Hypothalamus (tissue), 51 donors: ENCODE measurements at places on chromosomes 3 and 15.

DNA sequence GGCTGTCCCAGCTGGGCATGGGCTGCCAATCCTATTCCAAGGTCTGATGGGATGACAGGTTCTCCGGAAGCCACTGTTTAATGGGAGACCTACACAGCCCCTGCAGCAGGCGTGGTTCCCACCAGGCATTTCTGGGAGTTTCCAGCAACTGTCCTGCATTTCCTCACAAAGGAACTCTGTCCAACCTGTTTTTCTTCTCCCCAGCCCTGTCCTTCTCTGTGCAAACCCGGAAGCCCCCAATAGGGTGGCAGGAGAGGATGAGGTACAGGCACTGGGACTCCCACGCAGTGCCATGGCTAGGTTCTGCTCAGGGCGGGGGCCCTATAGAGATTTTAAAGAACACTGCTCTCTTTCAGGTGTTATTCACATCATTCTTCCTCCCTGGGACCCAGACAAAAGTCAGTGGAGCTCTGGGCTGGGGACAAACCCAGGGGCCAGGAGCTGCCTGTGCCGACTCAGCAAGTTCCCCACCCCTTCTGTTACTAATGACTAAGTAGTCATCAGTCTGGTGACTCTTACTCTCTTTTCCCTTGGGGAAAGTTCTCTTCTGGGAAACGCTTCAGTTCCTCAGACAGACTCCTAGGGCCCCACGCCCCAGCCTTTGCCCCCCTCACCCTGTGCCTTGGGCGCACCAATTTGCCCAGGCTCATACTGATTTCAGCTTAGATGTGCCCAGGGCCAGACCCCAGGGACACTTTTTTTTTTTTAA lies 97.7 kb downstream of the CD47 start:
- DNase-seq = no peak

DNA sequence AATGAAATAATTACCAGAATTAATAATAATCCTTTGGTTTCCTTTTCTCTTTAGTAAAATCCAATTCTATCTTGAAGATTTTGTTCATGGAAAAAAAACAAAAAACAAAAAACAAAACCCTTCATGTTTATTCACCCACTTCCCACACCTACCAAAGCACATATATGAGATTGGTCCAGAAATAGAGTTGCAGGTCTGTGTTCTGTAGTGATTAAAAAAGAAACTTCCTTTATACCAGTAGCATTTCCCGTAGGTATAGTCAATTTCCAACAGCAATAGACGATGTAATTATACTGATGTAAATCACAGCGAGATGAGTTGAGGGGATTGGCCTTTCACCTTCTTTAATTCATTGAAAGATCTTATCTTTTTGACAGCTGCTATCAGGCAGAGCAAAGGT lies 194.6 kb downstream of the SOX2 start:
- no peak for DNase-seq

- DNase-seq = no peak
These were observed 43.6 kb upstream of the NMNAT3 start for GRCh38 chr3:139721370-139721769.

GRCh38 chr15:50131617-50132016 lies 12.6 kb upstream of the ATP8B4 start:
- DNase-seq = no peak

DNA sequence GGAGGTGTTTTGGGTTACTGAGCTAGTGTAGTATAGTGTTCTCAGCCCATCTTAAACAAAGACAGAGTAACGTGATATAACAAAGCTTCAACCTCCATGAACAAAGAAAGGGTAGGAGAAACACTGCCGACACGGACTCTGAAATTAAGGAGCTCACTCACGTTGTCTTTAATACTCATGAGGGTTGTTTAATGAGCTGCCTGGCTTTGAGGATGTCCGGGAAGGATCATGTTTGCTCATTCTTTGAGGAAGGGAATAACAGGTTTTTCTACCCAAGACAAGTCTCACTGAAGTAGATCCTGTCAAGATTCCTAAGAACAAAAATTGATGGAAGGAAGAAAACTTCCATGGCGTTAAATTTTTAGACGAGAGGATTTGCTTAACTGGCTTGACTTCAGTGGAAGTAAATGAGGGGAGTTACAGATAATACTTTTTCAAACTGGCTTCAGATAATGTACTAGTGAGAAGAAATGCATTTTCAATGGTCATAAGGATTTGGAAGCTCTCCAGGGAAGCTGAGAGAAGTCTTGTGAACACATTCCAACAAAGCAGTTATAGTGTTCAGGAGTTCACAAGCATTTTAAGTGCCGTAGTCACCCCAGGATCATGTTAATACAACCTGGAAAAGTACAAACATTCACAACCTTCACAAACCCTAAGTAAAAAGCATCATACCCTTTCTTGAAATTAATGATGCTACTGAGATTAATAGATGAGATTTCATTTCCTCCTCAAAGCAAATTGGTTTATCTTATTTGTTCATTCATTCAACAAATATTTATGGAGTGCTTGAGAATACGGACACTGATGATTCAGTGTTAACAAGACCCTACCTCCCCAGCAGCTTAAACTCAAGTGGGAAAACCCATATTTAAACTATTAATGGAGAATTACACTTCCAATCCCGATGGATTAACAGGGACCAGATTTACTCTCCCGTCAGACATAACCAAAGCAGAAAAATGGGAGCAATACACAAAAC lies 101.5 kb downstream of the SHQ1 start:
- DNase-seq = no peak

GRCh38 chr3:12179441-12179840 lies 20.7 kb upstream of the TIMP4 start:
- no peak for DNase-seq

- no peak for DNase-seq
These were observed 357 bp downstream of the KIAA1143 start for GRCh38 chr3:44761101-44761423.

- no peak for DNase-seq
These were observed 193.6 kb downstream of the CLSTN2 start for GRCh38 chr3:140128631-140129030.

GRCh38 chr15:53833134-53833624 lies 73.7 kb upstream of the WDR72 start:
- no peak for DNase-seq

- no peak for DNase-seq
These were observed 58.8 kb downstream of the KAT2B start for GRCh38 chr3:20099060-20099459.

GRCh38 chr15:69496001-69496400 lies 43.4 kb downstream of the RPLP1 start:
- DNase-seq = no peak

- no peak for DNase-seq
These were observed 43.7 kb downstream of the LRRC49 start for GRCh38 chr15:70936326-70936725.

GRCh38 chr3:32175607-32176197 lies 62.8 kb upstream of the CMTM8 start:
- DNase-seq = no peak

DNA sequence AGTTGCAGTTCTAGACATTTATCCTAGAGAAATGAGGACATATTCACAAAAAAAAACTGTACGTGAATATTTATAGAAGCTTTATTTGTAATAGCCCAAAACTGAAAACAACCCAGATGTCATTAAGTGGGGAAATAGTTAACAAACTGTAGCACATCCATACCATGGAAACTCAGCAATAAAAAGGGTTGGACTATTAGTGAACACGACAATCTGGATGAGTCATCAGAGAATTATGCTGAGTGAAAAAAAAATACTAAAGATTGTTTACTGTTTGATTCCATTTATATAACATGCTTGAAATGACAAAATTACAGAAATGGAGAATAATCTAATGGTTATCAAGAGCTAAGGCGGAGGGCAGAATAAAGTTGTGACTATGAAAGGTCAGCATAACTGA lies 59.5 kb downstream of the CPA3 start:
- no peak for DNase-seq

DNA sequence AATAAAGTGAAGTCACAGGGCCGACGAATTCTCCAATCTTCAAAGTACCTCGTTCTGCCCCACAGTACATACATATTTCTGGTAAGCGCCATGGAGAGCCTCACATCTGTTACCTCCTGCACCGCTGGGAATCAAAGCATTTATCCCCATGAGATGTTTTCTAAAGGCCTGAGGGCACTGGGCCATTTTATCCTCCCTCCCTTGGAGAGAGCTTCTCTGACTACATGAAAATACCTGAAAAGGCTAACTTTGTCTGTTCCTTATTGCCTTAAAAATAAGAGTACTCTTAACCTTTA lies 148.1 kb downstream of the RORA start:
- no peak for DNase-seq

GRCh38 chr15:70902107-70902506 lies 9.5 kb downstream of the LRRC49 start:
- DNase-seq = no peak

- DNase-seq = no peak
These were observed 49.8 kb downstream of the SGO1 start for GRCh38 chr3:20136231-20136630.
